ENCODE measurements at places on chromosomes 1 and 21.

GRCh38 chr1:68141071-68142021 lies 90.9 kb upstream of the DIRAS3 start:
- DNase-seq, result no peak

DNA sequence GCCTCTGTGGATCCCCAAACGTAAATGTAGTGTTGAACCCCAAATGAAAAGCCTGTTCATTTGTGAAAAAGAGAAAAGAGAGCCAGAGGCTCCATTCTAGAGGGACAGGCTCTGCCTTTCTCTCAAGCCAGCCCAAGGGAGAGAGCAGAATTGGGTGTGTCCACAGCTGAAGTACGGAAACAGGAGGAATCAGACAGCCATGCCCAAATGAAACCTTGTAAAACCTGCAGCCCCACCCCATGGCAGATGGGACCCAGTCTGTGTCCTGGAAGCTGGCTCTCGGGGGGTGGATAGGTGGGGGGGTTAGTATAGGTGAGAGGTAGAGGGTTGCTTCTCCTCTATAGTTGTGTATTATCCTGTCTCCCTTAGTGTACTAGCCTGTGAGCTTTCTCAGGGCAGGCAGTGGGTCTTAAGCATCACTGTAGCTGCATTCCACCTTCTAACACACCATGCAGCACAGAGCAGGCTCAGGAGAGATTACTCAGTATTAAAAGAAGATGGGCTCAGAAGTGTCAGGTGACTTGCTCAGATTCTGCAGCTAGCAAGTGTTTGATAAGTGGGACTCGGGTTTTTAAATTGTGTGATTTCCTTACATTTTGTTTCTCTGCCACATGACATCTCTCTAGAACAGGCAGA lies 67.4 kb upstream of the SIPA1L2 start:
- no peak for DNase-seq

GRCh38 chr1:231748760-231749415 lies 122.3 kb downstream of the DISC1 start:
- DNase-seq, result peak; percentile 10

DNA sequence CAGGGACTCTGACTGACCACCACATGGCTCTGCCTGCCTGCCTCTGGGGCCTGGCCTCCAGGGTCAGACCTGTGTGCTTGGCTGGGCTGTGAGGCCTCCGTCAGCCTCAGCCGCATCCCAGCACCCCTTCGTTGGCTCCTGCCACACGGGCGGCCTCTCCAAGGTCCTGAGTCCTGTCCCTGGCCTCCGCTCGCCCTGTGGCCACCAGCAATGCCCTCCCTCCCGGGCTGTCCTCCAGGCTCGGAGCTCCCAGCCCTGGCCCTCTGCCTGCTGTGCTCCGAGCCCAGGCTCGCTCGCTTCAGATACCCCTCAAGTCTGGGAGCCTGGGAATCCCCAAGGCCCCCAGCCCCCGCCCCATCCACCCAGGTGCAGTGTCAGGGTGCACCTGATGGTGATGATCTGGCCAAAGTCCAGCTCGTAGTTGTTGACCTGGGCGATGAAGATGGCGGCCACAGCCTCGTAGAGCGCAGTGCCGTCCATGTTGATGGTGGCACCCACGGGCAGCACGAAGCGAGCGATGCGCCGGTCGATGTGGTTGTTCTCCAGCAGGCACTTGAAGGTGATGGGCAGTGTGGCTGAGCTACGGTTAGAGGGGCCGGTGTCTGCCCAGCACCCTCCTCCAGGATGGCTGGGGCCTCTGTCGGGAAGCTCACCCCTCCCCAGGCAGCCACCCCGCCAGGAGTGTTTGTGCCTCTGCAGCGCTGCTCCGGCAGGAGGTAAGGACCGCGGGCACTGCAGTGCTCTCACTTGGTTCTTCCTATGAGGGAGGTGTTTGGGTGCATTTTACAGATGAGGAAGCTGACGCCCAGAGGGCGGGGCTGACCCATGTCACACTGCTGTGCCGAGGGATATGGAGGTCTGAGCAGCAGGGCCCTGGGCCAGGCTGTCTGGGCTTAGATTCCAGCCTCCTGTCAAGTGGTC lies 28.5 kb downstream of the PODN start:
- no peak for DNase-seq

DNA sequence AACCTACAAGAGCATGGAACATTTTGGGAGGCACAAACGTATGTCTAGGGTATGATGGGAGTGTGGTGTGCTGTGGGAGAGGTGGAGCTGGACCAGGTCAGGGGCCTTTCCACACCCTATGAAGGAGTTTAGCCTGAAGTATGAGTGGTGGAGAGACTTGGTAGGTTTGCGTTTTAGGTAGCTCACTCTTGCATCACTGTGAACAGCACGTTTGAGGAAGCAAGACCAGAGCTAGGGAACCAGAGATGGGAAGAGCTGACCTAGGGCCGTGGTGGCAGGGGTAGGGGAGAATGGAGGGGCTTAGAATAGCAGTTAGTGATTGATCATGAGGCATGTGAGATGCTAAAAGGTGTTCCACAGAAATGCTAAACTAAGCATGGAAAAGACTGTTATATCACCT lies 25.1 kb upstream of the ZFP69B start:
- DNase-seq, result no peak

- peak; percentile 99 for DNase-seq
These were observed at the start of gene DESI2 for GRCh38 chr1:244652623-244653438. DESI2 (plus strand) TSS chr1:244653126; CDS start chr1:244653314, 188 bp downstream.

DNA sequence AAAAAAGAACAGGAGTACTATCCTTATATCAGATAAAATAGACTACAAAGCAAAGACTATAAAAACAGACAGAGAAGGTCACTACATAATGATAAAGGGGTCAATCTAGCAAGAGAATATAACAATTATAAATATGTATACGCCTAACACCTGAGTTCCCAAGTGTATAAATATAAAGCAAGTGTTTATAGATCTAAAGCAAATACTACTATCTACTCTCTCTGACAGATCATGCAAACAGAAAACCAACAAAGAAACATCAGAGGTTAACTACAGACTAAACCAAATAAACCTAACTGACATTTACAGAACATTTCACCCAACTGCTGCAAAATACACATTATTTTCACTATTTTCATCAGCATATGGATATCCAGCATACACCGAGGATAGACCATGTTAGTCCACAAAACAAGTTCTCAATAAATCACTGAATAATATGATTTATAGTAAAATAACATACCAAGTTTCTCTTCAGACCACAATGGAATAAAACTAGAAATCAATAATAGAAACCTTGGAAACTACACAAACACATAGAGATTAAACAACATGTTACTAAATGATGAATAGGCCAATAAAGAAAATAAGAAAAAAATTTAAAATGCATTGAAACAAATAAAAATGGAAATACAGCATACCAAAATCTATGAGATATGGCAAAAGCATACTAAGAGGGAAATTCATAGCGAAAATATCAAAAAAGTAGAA lies 22.7 kb downstream of the UCHL5 start:
- DNase-seq, result no peak

DNA sequence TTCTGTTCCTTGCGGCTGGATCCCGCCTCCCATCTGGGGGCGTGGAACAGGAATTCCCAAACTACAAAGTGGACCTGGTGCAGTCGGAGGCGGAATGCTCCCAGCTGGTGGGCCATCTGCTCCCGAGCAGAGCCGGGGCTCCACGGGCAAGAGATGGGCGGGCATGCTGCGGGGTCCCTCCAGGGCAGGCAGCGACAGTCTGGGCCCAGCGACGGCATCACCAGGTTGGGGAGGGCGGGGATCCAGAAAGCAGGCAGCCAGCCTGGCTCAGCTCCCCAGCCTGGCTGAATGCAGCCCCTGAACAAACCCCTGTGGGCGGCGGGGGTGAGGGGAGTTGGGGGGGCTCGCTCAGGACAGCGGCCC lies 3.6 kb downstream of the MEGF6 start:
- DNase-seq, result no peak

DNA sequence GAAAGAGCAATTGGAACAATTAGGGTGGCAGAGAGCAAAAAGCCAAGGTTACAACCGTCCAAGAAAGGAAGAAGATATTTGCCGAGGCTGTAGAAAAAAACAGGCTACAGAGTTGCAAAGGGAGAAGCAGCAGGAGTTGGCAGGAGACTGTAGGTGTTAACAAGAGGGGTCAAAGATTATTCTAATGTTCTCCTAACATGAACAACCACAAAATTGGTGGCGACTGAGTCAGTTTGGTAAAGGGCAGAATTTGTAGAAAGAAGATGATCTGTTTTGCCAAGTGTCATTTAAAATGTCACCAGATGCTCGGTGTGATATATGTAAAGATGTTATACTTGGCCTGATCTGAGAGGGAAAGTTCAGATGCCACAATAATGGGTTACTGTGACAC lies 401 bp upstream of the PRUNE1 start:
- no peak for DNase-seq

DNA sequence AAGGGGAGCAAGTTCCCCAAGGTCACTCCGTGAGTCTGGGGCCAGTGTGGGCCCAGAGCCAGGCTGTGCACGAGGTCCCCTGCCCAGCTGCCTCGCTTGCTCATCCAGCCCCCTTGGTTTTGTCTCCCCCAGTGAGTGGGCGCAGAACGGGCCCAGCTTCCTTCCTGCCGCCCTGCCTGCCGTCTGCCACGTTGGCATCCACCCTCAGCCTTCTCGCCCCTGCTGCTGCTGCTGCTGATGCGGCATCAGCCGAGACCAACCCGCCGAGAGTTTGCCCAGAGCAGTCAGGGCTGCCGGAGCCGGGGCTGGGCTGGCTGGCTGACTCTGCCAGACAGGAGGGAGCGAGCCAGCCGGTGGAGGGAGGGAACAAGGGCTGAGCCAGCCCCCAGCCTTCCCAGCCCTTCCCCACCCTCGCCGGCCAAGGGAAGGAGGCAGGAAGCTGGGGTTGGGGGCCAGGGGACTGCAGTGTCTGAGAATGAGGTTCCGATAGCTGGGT lies 31.4 kb upstream of the WASF2 start:
- DNase-seq, result no peak

DNA sequence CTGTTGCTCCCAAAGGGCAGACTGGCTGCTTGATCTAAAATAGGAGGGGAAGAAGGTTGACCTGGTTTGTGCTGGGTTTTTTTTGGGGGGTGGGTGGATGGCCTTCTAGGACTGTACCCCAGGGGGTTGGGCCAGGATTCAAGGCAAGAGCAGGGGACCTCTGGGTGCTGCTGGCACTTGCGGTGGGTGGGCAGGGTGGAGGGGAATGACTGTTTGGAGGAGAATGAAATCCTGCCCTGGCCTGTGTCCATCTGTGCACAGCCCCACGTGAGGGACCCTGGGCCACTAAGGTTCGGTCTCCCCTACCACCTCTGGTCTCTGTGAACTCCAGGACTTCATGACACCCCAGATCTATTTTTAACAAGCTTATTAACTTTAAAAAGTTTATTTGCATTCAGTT lies 414.2 kb downstream of the PTPRU start:
- DNase-seq, result no peak

GRCh38 chr1:11571906-11572616 lies 82.2 kb downstream of the FBXO2 start:
- DNase-seq, result no peak

- DNase-seq, result no peak
These were observed 1438.4 kb upstream of the B3GALT2 start for GRCh38 chr1:194624833-194625232.

DNA sequence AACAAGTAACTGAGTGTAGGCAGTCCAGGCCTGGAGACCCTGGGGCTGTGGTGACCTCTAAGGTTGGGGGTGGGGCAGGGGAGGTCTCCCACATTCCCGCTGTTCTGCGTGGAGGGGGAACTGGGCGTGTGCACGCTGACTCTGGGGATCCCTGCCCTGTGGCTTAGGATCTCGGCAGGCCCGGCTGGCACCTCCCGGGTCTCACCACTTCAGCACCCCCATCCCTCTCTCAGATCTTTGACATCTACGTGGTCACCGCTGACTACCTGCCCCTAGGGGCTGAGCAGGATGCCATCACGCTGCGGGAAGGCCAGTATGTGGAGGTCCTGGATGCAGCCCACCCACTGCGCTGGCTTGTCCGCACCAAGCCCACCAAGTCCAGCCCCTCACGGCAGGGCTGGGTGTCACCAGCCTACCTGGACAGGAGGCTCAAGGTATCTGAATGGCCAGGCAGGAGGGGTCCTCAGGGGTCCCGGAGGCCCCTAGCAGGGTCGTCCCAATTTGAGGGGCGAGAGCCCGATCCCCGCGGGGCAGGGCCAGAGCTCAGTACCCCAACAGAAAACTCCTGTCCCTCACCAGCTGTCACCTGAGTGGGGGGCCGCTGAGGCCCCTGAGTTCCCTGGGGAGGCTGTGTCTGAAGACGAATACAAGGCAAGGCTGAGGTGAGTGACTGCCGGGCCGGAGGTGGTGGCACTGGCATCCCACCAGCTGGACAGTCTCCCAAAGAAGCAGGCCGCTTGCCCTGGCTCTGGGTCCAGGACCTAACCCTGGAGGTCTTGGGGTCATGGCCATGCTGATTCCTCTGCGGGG lies 68.7 kb downstream of the TRIM11 start:
- DNase-seq, result no peak

DNA sequence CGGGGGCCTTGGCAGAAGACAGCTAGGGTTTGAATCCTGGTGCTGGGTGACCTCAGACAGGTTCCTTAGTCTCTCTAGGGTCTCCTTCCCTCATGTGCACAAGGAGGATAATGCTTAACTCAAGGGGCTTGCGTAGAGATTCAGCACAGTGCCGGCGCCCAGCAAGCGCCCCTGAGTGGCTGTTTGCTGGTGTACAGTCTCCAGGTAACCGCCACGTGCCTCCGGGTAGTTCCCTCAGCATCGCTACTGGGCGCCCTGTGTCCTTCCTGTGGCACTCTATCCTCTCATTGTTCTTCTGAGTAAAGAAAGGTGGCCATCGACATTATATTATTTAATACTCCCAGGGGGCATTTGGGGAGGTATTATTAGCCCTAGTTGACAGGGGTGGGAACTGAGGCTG lies 80.9 kb downstream of the NENF start:
- no peak for DNase-seq

- DNase-seq, result peak; percentile 49
These were observed 62.5 kb upstream of the ZP4 start for GRCh38 chr1:237953238-237953637.

DNA sequence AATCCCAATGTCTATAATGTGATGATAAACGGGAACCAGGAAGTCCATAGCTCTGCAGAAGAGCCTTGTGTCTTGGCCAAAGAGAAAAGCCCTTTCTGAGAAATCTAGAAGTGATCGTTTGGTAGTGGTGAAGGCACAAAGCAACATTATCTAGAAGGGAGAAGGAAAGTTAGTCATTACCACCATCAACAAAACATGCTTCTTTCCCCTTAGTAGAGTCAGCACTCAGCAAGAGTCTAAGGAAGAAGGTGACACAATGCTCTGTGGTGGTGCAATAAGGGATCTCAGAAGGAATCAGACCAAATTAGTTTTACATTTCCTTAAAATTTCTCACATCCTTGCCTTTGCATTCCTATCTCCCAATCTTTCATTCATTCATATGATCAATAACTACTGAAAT lies 134.4 kb upstream of the PRDX6 start:
- DNase-seq, result no peak

DNA sequence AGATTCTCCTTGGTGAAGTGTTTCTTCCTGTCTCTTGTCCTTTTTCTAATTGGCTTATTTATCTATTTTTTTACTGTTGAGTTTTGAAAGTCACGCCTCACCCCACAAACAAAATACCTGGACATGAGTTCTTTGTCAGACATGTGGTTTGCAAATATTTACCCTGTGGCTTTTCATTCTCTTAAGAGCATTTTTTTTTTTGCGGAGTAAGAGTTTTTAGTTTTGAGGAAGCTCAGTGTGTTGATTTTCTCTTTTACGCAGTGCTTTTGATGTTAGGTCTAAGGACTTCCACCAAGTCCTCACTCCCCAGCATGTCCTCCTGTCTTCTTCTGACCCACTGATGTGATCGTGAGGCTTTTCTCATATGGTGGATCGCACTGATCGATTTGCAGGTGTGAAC lies 7.6 kb downstream of the DFFB start:
- peak; percentile 74 for DNase-seq
